ENCODE measurements at places on chromosomes 4 and X.

- no peak for DNase-seq
These were observed 597.7 kb downstream of the PCDH18 start for GRCh38 chr4:136934601-136935000.

GRCh38 chr4:6869944-6870343 lies 39.7 kb upstream of the TBC1D14 start:
- no peak for DNase-seq

DNA sequence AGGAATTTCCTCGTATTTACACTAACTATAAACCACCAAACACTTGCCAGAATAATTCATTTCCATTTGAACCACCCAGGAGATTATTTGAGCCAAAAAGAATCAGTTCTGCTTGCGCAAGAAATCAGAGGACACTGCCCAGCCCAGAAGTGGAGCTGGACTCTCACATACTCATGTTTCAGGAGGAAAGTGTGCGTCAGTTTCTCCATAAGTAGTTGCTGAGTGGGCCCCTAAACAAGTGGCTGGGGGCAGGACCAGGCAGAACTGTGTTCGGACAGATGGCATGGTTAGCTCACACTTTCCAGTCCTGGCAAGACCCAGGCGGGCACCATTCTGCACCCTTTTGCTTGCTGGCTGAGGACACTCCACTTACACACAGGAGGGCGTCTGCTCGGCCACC lies 38.8 kb downstream of the BTC start:
- no peak for DNase-seq

DNA sequence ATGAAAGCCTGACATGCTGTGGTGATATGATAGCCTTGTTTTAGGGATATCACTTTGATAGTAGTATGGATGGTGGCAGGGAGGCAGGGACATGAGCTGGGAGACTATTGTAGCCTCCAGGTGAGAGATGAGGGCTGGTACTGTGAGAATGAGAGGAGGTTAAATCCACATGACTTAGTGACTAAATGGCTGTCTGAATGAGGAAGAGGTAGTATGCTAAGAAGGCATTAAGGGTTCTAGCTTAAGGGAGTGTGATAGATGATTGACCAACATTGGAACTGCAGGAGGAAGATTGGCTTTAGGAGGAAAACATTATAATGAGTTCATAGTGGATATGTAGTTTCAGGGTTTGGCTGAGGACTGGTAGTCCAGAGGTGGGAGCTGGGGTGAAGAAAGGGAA lies 195.0 kb upstream of the ANK2 start:
- DNase-seq, result no peak

DNA sequence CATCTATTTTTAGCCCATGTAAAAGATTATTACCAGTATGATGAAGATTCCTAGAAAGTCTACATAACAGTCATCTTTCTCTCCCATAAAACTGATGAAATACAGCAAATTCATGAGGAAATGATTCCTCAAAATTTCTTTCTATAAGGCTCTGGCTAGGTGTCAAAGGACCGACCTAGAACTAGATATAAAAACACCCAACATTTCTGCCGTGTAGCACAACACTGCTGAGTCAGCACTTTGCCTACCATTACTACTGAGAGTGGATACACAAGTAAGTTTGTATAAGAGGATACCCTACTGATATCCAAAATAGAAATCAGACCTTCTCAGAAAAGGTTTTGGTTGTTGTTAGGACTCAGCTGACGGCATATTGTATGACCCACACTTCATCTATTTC lies 24.7 kb downstream of the TMEM47 start:
- no peak for DNase-seq

- DNase-seq, result no peak
These were observed 42.3 kb upstream of the FAM156A start for GRCh38 chrX:53000447-53001135.

DNA sequence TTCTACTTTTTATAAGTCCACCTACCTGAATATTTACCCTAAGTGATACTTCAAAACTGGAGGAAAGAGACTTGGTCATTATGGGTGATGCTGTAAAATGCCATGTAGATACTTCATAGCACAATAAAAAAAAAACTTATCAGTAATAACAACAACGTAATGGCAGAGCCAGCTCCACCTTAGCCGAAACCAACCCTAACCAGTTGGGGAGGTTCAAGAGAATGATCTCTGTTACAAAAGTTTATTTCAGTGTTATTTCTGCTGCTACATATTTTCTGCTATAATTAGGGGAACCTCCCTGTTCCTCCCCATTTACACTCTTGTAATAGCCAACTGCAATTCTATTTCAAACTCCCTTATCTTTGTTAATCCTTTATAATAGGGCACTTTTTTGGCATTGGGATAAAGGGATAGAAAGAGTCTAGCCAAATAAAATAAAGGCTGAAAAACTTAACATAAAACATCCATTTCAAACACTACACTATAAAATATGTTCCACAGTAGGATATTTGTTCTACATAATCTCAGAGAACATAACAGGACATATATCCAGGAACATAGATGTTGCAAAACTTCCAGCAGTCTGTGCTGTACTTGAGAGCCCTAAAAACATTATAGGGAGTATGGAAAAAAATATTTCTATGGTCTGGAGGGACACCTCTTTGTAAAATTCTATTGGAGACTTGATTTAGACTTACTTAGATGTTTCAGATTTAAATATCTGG lies 138.7 kb upstream of the POF1B start:
- no peak for DNase-seq

- no peak for DNase-seq
These were observed 130.9 kb downstream of the RNF150 start for GRCh38 chr4:141002323-141002805.

GRCh38 chr4:7610841-7611240 lies 176.1 kb upstream of the PSAPL1 start:
- no peak for DNase-seq

- no peak for DNase-seq
These were observed 1017.2 kb downstream of the SH3BGRL start for GRCh38 chrX:82219129-82219528.

GRCh38 chr4:59565836-59566235 lies 1634.3 kb upstream of the ADGRL3 start:
- DNase-seq, result no peak

GRCh38 chr4:54659313-54659712 lies 1.6 kb downstream of the KIT start:
- no peak for DNase-seq

DNA sequence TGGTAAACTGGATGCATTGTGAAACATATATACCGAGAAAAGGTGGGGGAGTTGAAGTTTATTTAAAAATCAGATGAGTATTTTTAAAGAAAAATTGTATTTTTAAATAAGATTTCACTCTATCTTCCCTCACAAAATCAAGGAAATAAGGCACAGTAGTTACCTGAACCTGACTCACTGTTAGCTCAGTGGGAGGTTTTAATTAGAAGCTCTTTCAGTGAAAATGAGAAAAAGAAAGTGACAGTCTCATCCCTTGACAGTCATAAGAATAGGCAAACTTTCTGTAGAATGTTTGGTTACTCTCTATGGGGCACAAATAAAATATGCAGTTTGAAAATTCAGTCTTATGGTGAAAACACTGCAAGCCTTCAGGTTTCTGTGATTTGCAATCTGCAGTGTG lies 49.7 kb downstream of the GRXCR1 start:
- no peak for DNase-seq

GRCh38 chr4:23922013-23922412 lies 32.2 kb upstream of the PPARGC1A start:
- no peak for DNase-seq

- DNase-seq, result no peak
These were observed 319.3 kb downstream of the RAB28 start for GRCh38 chr4:13164783-13165331.

DNA sequence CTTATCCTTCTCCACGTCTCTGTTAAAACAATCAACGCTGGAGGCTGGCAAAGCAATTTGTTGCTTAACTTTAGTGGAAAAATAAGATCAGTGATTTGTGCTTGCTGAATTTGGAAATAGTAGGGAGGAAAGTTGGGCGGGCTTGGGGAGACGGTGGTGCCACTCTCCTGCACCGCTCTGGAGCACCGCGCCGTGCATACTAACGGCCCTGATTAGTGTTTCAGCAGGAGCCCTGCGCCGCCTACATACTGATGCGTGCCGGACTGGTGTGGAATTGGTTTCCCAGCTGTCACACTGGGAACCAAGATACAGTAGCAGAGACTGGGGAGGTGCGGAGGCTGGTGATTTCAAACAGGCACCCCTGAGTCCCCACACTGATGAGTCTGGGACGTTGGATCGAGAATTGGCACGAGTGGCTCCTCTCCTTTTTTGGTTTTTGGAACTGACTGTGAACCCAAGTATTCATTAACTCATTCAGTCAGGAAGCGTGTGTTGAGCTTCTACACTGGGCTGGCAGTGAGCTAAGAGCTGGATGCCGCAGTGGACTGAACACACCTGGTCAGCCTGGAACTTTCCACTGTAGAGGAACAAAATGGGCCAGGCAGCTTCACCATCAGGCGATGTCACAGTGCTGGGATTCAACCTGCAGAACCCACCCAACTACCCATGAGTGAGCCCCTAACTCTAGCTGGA lies 29.0 kb upstream of the PSAPL1 start:
- no peak for DNase-seq

DNA sequence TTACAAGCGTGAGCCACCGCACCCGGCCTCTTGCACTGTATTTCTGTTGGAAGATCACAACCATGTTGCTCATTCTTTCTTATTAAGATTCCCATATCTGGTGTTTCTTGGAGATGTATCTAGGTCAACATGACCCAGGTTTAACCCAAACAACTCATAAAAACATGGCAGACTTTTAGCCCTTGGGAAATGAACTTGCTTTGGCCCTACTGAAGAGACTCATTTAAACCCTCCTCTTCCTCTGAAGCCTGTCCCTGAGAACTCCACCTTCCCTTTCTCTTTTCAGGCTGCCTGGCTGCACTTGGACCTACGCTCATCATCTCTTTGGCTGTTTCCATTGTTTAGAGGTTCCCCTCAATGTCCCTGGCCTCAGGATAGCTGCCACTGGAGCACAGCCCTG lies 22.8 kb upstream of the OPN1LW start:
- DNase-seq, result no peak

GRCh38 chr4:186592966-186593586 lies 37.7 kb upstream of the MTNR1A start:
- DNase-seq, result no peak

DNA sequence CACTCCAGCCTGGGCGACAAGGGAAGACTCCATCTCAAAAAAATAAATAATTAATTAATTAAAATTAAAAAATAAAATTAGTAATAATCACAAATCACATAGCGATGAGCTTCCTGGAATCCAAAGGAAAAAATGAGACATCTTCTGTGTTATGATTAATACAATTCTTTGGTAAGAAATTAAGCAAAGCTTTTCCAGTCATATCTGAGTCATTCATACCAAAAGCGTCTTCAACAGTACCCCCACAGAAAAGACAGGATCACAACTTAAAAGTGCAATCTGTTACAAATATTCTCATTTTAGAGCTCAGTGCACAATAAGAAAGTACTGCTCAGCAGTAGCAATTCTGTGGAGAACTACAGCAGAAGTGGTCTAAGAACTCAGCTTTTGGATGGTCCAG lies 168.5 kb upstream of the MXRA5 start:
- DNase-seq, result no peak

GRCh38 chr4:113847710-113848109 lies 86.2 kb upstream of the CAMK2D start:
- no peak for DNase-seq

GRCh38 chrX:65195621-65196020 lies 219.4 kb upstream of the ZC4H2 start:
- no peak for DNase-seq

DNA sequence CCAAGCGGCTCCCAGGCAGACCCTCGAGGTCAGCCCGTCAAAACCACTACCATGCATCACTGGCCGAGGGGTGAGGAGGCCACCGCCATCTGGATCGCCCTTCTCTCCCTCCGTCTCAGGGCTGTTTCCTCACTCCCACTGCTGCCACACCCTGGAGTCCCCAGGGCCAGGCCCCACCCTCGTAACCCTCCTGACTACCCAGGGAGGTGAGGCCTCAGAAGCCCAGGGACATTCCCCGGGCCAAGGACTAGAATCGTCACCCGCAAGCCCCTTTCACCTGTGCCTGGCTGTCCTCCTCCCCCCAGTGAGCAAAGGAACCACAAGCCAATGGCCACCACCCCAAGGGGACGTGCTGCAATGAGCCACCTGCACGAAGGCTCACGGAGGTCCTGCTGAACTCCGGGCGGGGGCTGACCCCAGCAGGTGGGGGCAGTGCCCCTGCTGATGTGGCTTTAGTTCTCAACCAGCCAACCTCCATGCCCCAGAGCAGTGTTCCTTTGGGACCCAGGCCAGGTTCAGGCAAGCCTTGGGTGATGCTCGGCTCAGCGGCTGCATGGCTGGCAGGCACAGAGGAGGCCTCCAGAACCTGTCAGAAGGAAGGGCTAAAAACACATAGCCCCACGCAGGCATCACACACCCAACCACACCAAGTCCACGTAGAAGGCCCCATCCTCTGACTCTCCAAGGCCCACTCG lies 23.8 kb downstream of the PPP2R2C start:
- no peak for DNase-seq

- DNase-seq, result no peak
These were observed 6.2 kb upstream of the AFAP1 start for GRCh38 chr4:7945709-7946380.

DNA sequence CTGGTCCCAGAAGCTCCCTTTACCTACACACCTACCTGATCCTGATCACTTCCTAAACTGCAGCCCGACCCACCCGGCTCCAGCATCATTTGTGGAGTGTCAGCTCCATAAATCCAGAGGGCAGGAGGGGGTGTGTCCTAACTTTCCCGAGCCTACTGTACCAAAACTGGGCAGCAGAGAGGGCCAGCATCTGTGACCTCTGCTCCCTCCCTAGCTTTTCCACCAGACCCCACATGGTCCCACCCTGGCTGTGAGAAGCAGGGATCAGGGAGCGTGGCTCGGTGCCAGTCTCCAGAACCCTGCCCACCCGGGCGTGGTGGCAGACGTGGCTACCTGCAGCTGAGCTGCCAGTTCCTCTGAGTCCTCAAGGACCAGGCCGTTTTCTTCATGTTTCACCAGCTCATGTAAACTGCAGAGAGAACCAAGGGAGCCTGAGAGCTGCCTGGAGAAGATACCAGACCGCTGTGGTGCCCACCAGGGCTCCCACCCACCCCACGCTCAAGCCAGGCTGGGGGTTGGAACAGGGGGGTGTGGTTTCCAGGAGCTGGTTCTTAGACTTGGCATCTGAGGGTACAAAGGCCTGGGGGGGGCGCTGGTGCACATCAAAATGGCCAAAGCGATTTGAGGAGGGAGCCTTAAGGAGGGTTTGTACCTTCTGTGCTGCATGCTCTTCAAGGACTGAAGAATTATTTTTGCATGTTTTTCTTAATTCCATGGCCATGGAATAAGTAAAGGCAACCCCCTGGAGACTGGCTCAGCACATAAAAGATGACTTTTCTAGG lies 76.7 kb upstream of the DRD5 start:
- no peak for DNase-seq

DNA sequence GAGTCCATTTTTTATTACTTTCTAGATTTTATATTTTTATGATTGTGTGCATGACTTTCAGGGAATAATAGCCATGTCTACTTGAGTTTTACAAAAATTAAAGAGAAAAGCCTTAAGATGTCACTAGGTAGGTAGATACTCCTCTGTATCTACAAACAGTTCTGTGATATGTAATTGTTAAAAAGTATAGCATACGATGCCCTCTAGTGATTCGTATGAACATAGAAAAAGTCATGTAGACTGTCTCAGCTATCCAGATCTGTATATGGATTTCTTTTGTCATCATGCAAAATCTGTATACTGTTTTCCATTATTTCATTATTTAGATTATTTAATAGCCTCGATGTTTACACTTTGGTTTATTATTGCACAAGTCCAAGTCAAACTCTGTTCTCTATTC lies 856.6 kb downstream of the CENPC start:
- DNase-seq, result no peak

Data from activated CD8-positive, alpha-beta memory T cell treated with anti-CD3 and anti-CD28 coated beads for 1 hour (primary cell).